NCI-H446 treated with DMSO at 0.1 percent for 48 hours (cell line): ENCODE measurements at places on chromosomes 16 and 17.
A peak's percentile ranks its signal among the peaks of the same experiment; 100 is the strongest.

GRCh38 chr17:45302649-45303173, 14.1 kb downstream of the MAP3K14 start:
- DNase-seq: no peak

DNA sequence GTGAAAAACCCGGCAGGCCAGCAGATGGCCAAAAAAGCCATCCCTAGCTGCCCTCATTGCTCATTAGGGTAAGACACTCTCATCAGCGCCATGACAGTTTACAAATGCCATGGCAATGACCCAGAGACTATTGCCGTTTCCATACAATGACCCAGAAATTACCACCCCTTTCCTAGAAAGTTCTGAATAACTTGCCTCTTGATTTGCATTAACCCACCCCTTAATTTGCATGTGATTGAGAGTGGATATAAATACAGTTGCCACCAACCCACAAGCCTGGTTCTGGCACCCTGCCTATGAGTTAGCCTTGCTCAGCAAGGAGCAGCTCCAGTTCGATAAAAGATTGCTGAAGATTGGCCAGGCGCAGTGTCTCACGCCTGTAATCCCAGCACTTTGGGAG, 16.1 kb upstream of the C16orf54 start:
- DNase-seq: no peak

- no peak for DNase-seq
These were observed 91.4 kb upstream of the SALL1 start for GRCh38 chr16:51242296-51242994.

DNA sequence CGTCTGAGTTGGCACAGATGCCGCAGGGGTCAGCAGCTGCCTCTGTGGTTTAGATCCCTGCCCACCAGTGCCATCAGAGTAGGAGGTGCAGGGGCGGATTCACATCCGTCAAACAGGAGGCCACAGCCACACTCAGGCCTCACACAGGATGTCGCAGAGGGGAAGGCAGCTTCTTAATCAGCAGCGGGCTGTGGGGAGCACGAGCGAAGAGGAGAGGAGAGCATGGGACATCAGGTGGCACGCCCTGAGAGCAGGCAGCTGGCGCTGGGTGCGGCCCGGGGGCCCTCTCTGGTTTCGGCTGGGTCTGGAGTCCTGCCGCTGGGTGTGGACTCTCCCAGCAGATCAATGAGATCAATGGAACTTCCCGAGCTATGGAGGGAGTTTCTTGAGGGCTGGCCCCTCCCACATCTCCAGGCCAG, 9.6 kb downstream of the LLGL2 start:
- DNase-seq: no peak

DNA sequence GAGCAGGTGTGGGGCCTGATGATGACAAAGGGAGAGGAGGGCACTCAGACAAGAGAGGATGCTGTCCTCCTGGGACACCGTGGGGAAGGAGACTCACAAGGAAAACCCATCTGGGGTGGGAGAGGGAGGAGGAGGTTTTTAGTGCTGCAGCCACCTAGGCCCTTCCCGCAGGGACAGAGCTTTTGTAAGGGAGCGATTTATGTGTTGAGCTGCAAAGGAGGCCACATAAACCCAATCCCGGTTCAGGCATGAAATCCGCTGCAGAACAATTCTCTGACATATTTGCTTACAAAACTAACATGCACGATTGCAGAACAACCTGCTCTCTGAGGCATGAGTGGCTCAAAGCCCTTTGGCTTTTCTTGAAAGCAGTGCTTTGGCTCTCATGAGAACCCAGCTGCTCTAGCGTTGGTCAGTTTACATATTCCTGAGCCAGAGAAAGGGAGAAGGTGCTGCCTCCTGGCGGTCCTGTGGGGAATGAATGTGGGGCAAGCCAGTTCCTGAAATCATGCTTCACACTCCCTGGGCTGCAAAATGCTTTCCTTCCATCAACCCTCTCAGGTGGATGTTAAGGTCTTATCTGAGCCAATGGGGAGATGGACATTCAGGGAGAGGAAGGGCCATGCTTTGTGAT, 122.4 kb upstream of the NLRP1 start:
- DNase-seq: peak; percentile 18
